Heart right ventricle (tissue), 16 donors: ENCODE measurements at places on chromosomes 5 and 9. TPM values are rescaled to one million over a fixed set of nuclear protein-coding genes. Genes with fewer than 3 reads are reported as not detected.

DNA sequence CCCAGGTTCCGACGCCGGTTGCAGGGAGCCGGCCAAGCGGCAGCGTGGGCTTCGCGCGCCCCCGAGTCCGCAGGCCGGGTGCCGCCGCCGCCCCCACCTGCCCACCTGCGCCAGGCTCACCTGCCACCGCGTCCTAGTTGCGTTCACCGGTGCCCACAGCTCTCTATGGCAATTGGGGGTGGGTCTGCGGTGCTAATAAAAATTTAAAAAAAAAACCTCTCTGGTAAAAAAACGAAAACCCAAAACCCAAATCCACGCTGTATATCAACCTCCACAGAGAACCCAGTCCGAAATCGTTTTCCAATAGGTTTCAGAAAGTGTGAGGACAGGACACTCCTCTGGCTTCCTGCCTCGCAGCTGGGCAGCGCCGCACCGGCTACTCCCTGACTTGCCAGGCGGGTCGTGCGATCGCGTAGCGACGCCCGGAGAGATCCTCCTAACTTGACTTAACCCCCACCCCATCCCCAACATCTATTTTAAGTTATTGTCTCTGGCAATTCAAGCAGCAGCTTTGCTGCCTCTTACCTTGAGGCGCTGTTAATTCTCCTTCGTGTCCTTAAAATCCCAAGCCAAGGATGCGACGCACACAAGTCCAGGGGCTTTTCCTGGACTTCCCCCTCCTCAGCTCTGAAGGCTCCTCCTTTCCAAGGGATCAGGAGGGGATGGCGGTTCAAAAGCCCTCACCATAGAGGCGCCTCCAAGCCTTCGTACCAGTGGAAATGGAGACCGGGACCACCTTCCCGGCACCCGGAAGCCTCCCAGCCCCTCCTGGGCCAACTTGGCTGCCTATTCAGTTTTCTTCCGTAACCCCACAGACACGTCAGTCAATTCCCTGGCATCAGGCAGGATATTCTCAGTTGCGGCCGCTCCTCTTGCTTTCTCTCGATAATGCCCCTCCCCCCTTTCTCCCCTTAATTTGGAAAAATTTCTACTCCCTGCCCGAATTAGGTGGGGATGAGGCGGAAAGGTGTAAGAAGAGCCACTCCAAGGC, 1639.4 kb upstream of the C9orf72 start:
- peaks cover 56% of the 10 kb centered on the region for H3K27me3 ChIP-seq
- no peaks in the 10 kb centered on the region for H3K36me3 ChIP-seq
- H3K27ac ChIP-seq: no peak overlapping the region
- H3K4me1 ChIP-seq: no peaks in the 10 kb centered on the region

DNA sequence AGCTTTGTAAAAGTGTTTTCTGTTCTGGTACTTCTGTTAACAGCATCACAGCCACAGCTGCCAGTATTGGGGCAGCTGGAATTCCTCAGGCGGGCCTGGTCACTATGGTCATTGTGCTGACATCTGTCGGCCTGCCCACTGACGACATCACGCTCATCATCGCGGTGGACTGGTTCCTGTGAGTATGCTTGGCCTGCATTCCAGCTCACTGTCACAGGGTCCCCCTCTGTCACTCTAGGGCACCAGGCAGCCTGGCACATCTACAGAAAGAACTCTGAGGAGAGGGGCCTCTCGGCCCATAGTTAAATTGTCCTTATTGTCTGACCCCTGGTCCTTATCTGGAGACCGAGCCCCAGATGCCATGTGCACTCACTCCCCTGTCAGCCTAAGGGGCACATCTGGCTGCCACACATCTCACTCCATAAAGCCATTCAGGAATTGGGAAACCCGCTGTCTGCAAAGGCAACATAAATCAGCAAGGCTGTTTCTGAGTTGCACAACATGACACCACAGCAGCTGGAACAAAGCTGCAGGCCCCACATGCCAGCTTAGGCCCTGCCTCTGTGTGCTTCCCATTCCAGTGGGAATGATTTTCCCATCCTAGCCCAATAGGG, 77.5 kb downstream of the SLC1A3 start:
- peak; percentile 55 for DNase-seq
- no peak overlapping the region for H3K4me3 ChIP-seq
- peaks cover 66% of the 10 kb centered on the region for H3K4me1 ChIP-seq
- H3K27ac ChIP-seq: peak overlapping the region; percentile 64
- H3K36me3 ChIP-seq: no peaks in the 10 kb centered on the region

Gene PCA3
- total RNA-seq: not detected

Gene LHFPL2
- 14.9 TPM for total RNA-seq

DNA sequence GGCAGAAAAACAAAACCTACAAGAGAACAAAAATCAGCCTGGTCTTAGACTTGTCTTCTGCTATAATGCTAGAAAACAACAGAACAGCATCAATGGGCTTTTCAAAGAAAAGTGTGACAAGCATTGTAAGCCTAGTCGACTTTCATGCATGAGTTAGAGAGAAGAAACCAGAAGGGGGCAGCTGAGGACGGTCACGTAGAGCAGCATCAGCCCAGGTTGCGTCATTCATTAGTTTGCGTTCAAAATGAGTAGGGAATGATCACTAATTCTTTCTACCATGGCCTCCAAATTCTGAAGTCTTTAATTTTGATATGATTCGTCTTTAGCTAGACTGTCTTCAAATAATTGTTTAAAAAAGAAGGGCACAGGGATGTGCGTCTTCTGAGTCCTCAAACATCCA, 4.7 kb upstream of the ISCA1 start:
- no peaks in the 10 kb centered on the region for H3K27me3 ChIP-seq
- H3K27ac ChIP-seq: no peak overlapping the region
- DNase-seq: no peak
- peaks cover 39% of the 10 kb centered on the region for H3K36me3 ChIP-seq

GRCh38 chr5:56467176-56467717, 234.1 kb upstream of the ANKRD55 start:
- H3K4me1 ChIP-seq: peaks cover 22% of the 10 kb centered on the region
- no peak overlapping the region for H3K27ac ChIP-seq
- H3K4me3 ChIP-seq: no peak overlapping the region
- H3K27me3 ChIP-seq: no peaks in the 10 kb centered on the region
- DNase-seq: no peak

DNA sequence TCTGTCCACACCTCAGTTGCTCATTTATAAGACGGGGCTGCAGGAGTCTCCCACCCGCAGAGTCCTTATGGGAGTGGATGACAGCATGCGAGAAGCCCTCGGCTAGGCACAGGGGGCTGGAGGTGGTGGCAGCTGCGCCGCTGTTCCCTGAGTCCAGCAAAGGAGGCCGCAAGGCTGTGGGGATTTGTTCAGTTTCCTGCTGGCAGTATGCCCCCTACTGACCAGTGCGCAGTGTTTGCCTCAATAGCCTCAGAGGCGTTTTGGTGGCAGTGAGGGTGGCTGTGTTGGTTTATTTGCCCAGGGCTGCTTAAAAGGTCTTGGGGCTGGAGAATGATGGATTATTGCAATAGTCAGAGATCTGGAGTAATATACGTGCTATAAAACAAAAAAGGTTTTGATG, 176.3 kb upstream of the OTULINL start:
- H3K4me1 ChIP-seq: peaks cover 13% of the 10 kb centered on the region
- H3K27me3 ChIP-seq: no peaks in the 10 kb centered on the region
- no peak overlapping the region for H3K27ac ChIP-seq
- DNase-seq: no peak
- H3K4me3 ChIP-seq: no peak overlapping the region
- H3K36me3 ChIP-seq: no peaks in the 10 kb centered on the region

Gene MAMDC4
- 5.2 TPM for total RNA-seq

- H3K4me1 ChIP-seq: no peaks in the 10 kb centered on the region
- H3K36me3 ChIP-seq: no peaks in the 10 kb centered on the region
- no peak for DNase-seq
- no peak overlapping the region for H3K4me3 ChIP-seq
- H3K27me3 ChIP-seq: no peaks in the 10 kb centered on the region
These were observed 186.7 kb upstream of the SLC24A2 start for GRCh38 chr9:19975499-19975898.

DNA sequence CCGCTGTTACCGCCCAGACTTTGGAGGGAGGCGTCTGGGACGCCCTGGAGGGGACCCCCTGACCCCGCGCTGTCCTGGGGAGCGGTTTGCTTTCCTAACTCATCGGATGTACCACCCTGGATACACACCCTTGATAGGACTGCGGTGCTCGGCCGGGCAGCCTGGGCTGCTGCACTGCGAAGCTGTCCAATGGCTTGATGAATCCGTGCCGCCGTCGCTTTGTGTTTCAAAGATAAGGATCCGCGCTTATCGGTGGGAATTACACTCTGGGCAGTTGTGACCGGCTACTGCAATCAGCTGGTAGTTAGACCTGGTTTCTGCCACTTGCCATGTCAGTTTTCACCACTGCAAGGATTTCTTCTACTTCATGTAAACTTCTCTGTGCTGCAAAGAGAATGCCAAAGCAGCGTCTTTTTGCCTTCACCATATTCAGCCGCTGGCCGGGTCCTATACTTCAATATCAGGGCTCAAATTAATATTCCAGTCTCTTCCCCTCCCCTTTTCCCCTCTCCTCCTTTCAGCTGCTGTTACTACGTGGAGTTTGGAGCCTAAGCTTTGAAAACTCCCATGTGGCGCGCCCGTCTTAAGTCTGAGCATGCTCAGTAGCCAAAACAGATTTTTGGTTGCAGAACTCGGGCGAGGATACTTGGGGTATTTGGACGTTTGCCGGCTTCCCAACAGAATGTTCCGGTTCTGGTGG, 727 bp downstream of the SMAD5 start:
- H3K27me3 ChIP-seq: no peaks in the 10 kb centered on the region
- DNase-seq: peak; percentile 45
- H3K36me3 ChIP-seq: no peaks in the 10 kb centered on the region
- peaks cover 62% of the 10 kb centered on the region for H3K4me1 ChIP-seq
- peak overlapping the region; percentile 97 for H3K27ac ChIP-seq
- peak overlapping the region; percentile 88 for H3K4me3 ChIP-seq

DNA sequence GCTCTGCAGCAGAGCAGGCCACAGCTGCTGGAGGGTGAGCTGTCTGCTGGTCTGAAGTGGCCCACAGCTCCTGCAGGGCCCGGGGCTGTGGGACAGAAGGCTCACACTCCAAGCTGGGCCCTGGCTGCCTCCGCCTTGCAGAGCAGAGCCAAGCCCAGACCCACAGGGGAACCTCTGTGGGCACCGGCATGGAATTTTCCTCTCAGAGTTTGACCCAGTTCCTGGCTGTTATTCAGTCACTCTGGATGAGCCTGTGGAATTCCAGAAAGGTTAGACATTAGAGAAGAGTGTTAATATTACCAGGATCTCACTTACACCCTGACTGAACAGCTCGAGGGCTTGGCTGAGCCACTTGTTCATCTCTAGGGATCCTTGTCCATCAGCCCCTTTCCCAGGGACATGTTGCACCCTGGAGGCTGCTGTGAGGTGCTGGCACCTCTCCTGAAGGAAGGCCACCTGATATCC, 17.5 kb downstream of the IL9 start:
- no peaks in the 10 kb centered on the region for H3K4me1 ChIP-seq
- no peak overlapping the region for H3K27ac ChIP-seq
- no peak overlapping the region for H3K4me3 ChIP-seq
- peaks cover 22% of the 10 kb centered on the region for H3K27me3 ChIP-seq
- no peak for DNase-seq

DNA sequence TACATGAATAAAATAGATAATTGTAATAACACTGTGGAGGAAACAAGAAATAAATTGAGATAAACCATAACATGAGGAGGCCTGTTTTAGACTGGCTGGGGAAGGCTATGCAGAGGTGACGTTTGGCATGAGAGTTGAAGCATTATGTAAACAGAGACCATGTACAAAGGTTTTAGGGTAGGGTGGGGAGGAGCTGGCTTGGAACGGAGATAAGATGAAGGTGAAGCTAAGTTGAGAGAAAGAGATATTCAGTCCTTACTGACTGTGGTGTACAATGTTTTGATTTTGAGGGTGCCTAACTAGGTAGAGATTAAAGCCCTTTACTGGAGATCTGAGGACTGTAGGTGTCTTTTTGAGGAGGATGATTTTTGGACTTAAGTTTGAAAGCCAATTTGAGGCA, 17.8 kb downstream of the MAN2A1 start:
- H3K4me1 ChIP-seq: peaks cover 5% of the 10 kb centered on the region
- H3K27me3 ChIP-seq: no peaks in the 10 kb centered on the region
- H3K36me3 ChIP-seq: no peaks in the 10 kb centered on the region
- no peak overlapping the region for H3K27ac ChIP-seq

Gene MED27
- total RNA-seq: 20.4 TPM

DNA sequence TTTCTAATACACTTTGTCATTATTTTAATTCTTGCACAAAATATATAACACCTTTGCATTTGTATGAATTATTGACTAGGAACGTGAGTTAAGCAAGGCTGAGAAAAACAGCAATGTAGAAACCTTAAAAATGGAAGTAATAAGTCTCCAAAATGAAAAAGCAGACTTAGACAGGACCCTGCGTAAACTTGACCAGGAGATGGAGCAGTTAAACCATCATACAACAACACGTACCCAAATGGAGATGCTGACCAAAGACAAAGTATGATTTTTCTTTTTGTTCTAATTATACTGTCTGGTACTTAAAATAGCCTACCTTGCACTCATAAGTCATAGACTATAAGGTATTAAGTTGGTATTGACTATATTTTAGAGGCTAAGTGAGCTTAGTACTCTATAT, 34.4 kb downstream of the RAD50 start:
- no peaks in the 10 kb centered on the region for H3K27me3 ChIP-seq
- DNase-seq: no peak
- no peaks in the 10 kb centered on the region for H3K36me3 ChIP-seq
- no peak overlapping the region for H3K27ac ChIP-seq
- no peak overlapping the region for H3K4me3 ChIP-seq

DNA sequence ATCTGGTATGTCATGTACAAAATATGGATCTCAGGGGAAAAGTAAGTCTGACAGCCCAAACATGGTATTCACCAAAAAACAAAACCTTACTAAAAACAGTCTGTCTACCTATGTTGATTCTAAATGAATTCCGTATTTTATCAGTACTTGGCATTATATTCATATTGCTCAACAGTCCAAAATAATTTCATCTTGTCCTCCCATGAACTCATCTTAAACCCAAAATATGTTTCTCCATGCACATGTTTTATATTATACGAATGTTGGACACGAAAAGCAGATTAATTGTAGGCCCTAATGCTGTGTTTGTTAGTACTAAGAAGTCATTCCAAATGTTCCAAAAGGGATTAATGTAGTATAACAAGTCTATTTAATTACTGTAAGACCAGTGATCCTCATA, 20.1 kb downstream of the NFIB start:
- no peaks in the 10 kb centered on the region for H3K36me3 ChIP-seq
- H3K4me1 ChIP-seq: peaks cover 87% of the 10 kb centered on the region
- peak overlapping the region; percentile 2 for H3K27ac ChIP-seq
- no peak for DNase-seq
- no peaks in the 10 kb centered on the region for H3K27me3 ChIP-seq
- H3K4me3 ChIP-seq: no peak overlapping the region

Gene PCDHB3
- 0.74 TPM for total RNA-seq
